Glutamatergic neuron (in vitro differentiated cells): ENCODE measurements at places on chromosomes 7 and 10. TPM values are rescaled to one million over a fixed set of nuclear protein-coding genes. Genes with fewer than 3 reads are reported as not detected.

The LRIT1 gene
- not detected for total RNA-seq

The NUTM2E gene
- total RNA-seq = 0.86 TPM

The CAV2 gene
- total RNA-seq = 1.7 TPM

The MRPS17 gene
- 13.4 TPM for total RNA-seq

The FFAR4 gene
- not detected for total RNA-seq

The RASSF4 gene
- 137 TPM for total RNA-seq

The TEX36 gene
- total RNA-seq = not detected

The PROSER2 gene
- not detected for total RNA-seq

The CYP3A7 gene
- total RNA-seq = not detected

The SPDYE2B gene
- not detected for total RNA-seq

The LRMDA gene
- total RNA-seq = 2.1 TPM

The CCAR1 gene
- total RNA-seq = 85.5 TPM

DNA sequence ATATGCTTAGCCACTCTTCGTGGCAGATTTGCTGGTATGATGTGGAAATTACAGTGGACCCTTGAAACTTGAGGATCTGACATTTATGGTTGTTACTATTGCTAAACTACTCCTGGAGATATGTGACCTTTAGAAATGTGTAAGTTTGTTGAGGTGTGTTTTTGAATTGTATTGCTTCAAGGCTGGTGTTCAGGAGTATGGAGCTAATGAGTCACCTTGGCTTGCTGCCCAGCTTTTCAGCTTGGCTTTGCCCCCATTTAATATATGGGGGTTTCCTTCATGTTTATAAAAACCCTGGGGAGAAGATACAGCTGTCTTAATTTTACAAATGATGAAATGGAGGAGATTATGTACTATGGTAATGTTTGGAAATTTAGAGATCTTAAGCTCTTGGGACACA is 11.6 kb downstream of the HBP1 start:
- DNase-seq = no peak

DNA sequence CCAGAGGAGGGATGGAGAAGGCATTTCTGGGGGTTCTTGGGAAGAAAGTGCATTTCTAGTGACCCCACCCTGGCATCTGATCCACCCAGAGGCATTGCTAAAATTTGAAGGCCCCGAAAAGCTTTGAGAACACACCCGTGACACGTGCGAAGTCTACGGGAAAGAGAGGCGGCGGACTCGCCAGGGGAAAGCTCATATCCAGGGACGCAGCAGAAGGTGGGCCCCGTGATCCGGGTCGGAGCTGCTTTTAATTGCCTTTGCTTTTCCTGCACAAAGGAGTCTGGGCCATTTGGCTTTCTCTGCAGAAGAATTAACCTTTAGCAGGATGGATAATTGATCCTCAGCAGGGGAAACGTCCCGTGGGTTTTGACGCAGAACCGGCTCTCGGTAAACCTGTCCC is 50.3 kb downstream of the CARD11 start:
- no peak for DNase-seq

DNA sequence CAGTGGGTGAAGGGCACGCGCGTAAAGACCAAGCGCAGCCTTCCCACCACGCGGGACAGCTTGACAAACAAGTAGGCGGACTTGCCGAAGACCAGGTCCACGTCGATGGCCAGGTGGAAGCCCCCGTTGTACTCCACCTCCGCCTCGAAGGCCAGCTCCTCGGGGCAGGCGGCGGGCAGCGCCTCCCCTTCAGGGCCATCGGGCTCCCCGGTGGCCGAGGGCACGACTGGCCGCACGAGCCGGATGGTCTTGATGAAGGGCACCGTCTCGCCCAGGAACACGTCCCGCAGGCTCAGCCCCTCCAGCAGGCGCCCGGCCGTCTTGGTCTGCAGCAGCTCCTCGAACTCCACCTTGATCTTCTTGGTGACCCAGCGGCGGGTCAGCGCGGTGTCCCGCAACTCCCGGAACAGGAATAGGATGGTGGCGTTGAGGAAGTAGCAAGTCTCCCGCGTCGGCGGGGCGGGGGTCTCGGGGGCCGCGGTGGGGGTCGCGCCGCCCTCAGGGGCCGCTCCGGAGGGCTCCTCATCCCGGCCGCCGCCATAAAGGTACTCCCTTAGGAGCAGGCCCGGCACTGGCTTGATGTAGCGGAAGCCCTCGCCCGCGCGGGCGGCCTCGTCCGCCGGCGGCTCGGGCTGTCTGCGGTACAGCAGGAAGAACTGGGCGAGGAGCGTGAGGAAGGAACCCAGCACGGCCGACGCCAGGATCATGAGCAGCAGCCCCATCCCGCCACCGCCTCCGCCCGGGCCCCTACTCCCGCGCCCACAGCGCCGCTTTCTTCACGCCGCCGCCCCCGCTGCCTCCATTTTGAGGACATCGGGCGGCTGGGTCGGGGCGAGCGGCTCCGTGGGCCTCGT is 507 bp downstream of the PDZD8 start:
- DNase-seq = peak; percentile 73

DNA sequence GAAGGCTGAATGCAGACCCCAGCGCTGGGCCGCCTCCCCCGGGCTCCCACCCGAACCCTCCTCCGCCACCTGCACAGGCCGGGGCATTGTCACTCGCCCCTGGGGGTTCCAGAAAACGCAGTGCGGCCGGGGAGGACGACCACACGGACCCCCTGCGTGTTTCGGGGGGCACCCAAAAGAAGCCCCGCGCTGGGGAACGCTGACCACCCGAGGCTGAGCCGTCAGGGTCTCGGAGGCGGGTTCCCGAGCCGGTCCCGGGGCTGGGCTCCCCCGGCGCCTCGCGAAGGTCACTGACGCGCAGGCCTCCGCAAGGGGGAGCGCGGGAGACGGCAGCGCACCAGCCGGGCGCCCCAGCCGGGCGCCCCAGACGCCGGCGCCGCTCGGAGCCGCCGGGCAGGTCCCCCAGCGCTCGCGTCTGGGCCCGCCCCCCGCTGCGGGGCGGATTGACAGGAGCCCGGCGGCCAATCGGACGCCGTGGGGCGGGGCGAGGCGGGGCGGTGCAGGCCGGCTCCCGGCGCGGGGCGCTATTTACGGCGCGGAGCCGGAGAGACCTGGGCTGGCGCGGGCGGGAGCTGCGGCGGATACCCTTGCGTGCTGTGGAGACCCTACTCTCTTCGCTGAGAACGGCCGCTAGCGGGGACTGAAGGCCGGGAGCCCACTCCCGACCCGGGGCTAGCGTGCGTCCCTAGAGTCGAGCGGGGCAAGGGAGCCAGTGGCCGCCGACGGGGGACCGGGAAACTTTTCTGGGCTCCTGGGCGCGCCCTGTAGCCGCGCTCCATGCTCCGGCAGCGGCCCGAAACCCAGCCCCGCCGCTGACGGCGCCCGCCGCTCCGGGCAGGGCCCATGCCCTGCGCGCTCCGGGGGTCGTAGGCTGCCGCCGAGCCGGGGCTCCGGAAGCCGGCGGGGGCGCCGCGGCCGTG is at the start of gene BAMBI:
BAMBI (plus strand) TSS at position 554 of the 920 bp plus-strand sequence. CDS start 377 bp downstream, outside the sequence.
- DNase-seq = peak; percentile 96

GRCh38 chr10:119723624-119724023 is 2.2 kb upstream of the INPP5F start:
- no peak for DNase-seq

DNA sequence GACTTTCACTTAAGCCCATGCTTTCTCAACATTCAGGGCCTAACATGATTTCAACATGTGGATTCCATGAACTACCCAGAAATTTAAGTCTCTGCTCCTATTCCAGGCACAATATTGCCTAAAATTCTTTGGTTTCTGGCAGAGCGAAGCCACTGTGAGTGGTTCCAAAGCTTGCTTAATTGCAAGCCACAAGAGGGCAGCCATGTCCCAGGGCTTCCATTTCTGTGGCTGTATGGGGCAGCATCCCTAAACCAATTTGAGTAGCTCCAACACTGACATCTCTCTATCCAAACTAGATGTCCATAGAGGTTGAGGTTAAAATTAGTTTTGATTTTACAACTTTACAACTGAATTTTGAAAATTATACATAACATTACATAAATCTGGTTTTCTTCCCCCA is 56.3 kb upstream of the MDFIC start:
- DNase-seq = peak; percentile 46

GRCh38 chr7:44712012-44712411 is 36.6 kb upstream of the ZMIZ2 start:
- DNase-seq = no peak

DNA sequence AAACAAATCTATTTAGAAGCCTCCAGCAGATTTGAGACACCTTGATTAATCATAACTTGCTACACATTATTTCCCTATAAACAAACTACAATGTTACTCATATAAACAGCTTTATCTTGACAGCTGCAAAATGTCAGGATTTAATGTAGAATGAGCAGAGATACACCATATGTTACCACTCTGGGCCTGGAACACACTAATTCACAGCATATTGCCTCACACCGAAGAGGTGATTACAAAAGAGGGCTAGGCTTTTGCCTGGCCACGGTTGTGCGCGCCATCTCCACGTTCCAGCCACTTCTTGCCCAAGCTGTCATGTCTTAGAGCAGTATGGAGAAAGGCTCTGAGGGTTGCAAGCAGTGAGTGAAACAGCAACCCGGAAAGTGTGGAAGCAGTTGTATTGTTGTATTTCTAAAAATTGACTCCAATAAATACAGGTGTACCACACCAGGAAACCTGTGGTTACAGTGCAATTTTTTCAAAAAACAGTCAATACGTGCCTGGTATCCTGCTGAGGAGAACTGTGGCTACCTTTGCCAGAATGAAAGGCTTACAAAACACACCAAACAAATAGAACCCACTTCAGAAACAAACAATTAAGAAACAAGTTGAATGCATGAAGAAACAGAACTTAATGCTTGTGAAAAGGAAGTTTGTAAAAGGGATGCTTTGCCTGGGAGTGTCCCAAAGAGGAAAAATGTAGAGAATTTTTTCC is 498.1 kb downstream of the PLXNA4 start:
- no peak for DNase-seq

DNA sequence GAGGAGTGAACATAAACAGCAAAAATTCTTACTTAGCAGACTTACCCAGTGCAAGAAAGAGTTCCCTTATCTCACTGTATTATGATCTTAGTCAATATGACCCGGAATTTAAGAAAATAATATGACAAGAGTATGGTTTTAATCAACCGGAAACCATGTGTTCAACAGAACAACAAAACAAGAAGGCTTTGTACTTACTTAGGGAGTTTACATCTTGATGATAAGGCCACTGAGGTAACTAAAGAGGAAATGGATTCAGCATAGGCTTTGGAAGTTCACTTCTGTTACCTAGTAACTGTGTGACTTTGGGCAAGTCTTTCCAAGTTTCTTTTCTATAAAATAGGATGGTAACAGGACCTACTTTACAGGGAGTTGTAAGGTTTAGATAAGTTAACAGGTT is 7.4 kb upstream of the FAS start:
- no peak for DNase-seq

GRCh38 chr7:24874791-24875190 is 105.2 kb downstream of the OSBPL3 start:
- no peak for DNase-seq

GRCh38 chr7:157490465-157490912 is 153.7 kb downstream of the DNAJB6 start:
- DNase-seq = no peak

DNA sequence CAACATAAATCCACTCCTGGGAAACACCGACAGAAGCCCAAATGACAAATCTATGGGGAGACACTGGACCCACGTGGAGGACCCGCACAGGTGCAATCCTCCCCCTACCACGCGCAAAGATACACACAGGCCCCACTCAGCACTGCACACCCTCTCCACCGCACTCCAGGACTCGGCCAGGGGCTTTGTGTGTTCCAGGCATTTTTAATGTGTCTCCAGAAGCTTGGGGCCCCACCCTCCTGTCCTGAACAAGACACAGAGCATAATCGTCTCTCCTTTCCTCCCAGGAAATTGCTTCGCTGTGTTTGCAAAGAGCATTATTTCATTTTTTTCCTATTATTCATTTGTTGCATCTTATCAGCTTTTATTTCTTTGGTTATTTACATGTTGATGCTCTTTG is 82.8 kb downstream of the GLI3 start:
- no peak for DNase-seq

GRCh38 chr10:30537586-30537985 is 92.0 kb downstream of the LYZL2 start:
- no peak for DNase-seq

- DNase-seq = no peak
Measured at GRCh38 chr7:41621953-41622831, 80.7 kb downstream of the INHBA start.

DNA sequence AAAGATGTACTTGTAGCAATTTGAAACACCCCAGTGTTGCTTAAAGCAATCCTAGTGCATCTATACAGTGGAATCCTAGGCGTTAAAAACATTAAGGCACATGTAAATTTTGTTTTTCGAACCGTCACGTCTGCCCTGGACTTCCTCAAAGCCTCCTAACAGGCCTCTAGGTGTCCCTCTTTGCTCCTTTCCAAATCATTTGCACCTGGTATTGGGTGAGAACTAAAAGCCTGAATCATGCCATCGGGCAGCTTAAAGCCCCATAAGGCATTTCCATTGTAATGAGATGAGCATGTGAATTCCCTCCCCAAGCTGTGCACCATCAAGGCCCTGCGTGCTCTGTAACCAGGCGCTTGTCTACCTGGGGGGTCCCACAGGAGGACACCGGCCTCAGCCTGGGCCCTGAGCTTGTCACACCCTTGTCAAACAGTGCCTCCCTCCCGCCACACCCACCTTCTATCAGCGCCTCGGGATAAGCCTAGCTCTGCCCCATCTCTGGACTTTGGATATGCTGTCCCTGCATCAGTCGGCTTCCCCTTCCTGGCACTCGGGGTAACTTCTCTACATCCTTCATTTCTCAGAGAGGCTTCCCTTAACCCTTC is 89.2 kb downstream of the WDR11 start:
- no peak for DNase-seq

GRCh38 chr10:30420266-30420665 is 13.7 kb upstream of the MAP3K8 start:
- no peak for DNase-seq

GRCh38 chr10:7291487-7292270 is 119.2 kb downstream of the SFMBT2 start:
- DNase-seq = no peak

GRCh38 chr7:96685353-96685752 is 24.3 kb downstream of the SEM1 start:
- no peak for DNase-seq

GRCh38 chr7:4745971-4746919 is 29.2 kb upstream of the AP5Z1 start:
- no peak for DNase-seq

DNA sequence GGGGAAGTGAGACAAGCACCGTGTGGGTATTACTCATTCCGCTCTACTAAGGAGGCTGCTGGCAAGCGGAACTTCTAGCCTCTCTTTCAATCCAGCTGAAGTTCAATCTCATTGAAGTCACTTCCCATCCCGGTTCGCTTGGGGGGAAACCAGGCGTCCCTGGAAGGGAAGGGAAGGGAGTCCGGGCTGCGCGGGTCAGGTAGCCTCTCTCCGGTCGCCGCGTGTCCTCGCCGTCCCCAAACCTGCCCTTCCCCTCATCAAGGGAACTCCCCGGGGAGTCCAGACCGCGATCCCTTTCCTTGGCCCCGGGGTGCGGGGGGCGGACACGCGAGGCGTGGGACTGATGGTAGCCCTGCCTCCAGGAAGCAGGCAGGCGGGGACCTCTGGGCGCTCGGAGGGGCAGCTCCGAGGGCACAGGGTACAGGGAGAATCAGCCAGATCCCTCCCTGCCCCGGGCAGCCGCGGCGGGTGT is 598 bp upstream of the ZEB1 start:
- DNase-seq = no peak

GRCh38 chr7:148264933-148265557 is 325.5 kb upstream of the C7orf33 start:
- no peak for DNase-seq
